ENCODE measurements at places on chromosomes 7 and 10. TPM values are rescaled to one million over a fixed set of nuclear protein-coding genes. Genes with fewer than 3 reads are reported as not detected.
A peak's percentile ranks its signal among the peaks of the same experiment; 100 is the strongest.

GRCh38 chr7:16975712-16976111 is 93.9 kb upstream of the AGR3 start:
- DNase-seq: peak; percentile 64

Gene SHOC2
- total RNA-seq: 29.6 TPM

Gene ENO4
- total RNA-seq: 0.27 TPM

Gene TET1
- total RNA-seq: 2.4 TPM

DNA sequence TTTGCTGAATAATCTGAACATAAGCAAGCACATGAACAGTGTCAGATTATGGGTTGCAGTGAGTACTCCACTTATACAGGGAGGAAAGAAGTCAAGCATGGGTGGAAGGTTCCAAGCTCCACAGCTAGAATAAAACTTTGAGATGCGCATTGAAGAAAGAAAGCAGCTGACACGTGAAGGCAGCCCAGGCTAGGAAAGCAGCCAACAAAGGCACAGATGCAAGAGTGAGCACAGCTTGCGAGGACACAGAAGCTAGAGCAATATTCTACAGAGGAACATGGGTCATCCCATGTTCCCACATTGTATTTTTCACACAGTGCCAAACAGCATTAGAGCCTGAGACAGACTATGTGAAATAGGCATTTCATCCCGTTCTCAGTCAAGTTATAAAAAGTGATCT is 194.6 kb upstream of the TBX20 start:
- DNase-seq: no peak

DNA sequence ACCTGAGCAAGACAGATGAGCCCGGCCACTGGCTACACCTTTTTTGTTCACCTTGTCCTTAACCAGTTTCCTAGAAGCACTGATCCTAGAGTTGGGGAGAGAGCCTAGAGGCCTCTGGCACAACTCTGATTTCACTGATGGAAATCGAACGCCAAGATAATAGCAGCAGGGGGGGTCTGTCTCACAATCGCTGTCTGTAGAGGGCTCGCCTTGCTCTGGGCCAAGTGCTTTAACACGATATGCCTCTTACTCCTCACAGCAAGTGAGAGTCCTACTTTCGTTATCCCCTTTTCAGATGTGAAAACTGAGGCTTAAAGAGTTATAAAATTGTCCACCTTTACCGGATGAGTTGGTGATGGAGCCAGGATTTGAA is 472 bp downstream of the RASSF4 start:
- DNase-seq: no peak

GRCh38 chr7:22885797-22886261 is 63.2 kb upstream of the TOMM7 start:
- no peak for DNase-seq

DNA sequence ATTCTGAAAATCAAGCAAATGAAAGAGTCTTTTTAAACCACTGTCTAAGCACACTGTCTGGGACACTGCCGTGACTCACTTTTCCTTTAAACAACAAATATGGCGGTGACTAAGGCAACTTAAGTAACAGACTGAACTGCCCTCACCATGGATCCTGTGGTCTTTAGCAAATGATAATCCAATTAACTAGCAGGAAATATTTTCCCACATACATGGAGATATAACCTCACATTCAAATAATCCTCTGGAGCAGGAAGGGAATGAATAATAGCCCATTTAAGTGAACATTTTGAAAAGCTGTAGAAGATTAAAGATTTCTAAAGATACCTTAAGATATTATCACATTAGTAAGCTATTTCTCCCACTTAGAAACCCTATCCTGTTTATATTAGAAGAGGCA is 40.3 kb upstream of the LRRC17 start:
- no peak for DNase-seq

GRCh38 chr7:26305090-26305868 is 13.6 kb downstream of the SNX10 start:
- DNase-seq: no peak

Gene CALY
- not detected for total RNA-seq

Gene OR6B1
- total RNA-seq: under 0.01 TPM

- DNase-seq: no peak
Measured at GRCh38 chr7:24050991-24051560, 232.9 kb upstream of the NPY start.

DNA sequence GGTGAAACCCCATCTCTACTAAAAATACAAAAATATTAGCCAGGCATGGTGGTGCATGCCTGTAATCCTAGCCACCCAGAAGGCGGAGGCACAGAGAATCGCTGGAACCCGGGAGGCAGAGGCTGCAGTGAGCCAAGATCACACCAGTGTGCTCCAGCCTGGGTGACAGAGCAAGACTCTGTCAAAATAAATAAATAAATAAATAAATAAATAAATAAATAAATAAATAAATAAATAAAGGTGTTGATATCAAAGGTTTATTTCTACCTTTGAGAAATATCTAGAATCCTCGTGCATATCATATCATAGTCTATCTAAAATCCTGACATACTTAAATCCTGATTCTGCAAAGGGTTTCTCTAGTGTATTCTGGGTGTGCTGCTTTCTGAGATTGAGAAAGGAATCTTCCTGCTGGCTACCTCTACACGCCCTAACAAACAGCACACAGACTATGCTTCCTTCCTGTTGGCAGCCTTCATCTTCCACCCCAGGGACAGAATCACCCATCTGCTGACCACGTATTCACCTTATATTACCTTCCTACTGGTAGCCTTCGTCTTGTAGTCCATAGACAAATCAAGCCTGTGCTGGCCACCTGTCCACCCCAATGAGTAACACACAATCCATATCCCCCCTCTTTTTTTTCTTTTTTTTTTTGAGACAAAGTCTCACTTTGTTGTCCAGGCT is 8.7 kb downstream of the ABLIM1 start:
- no peak for DNase-seq

Gene LHFPL3
- not detected for total RNA-seq

DNA sequence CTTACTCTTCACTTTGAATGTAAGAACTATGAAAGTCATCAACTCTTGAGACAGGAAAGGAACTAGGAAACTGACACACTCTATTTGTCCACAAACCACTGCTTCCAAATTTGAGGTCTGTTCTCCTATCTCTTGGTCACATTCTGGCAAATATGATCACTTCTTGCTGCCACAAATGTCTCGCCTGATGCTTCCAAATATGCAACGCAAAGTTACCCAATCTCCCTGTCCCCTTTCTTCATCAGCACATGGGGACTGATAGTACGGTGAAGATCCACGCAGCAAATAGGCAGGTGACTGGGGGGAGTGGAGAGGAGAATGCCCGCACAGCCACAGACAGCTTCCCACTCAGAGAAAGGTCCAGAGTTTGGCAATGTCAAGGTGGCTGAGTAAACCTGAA is 92.6 kb upstream of the TCF7L2 start:
- DNase-seq: no peak

GRCh38 chr7:1015196-1016121 is 28.9 kb upstream of the GPR146 start:
- DNase-seq: no peak

Gene TSPAN13
- 8.3 TPM for total RNA-seq

- no peak for DNase-seq
Measured at GRCh38 chr7:29604702-29605101, 41.1 kb downstream of the PRR15 start.

DNA sequence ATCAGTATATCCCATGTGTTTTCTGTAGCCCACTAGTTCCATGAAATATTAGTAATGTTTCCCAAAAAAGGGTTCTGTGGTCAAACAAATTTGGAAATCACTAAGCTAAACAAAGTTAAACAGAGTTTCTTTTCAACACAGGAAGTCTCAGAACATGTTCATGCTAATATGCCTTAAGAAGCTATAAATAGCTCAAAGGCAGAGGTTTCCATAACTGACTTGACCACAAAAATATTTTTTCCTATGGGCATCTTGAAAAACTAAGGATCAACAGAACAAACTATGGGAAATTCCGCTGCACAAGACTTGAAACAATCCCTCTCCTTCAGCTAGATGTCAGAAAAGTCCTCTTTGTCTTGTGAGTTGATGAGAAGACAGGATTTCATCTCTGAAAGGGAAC is 59.7 kb downstream of the SEM1 start:
- DNase-seq: no peak

Gene ZNF92
- 8.6 TPM for total RNA-seq

GRCh38 chr7:106063024-106063423 is 49.1 kb downstream of the SYPL1 start:
- DNase-seq: no peak

- no peak for DNase-seq
Measured at GRCh38 chr10:11429439-11430052, 181.9 kb downstream of the USP6NL start.

DNA sequence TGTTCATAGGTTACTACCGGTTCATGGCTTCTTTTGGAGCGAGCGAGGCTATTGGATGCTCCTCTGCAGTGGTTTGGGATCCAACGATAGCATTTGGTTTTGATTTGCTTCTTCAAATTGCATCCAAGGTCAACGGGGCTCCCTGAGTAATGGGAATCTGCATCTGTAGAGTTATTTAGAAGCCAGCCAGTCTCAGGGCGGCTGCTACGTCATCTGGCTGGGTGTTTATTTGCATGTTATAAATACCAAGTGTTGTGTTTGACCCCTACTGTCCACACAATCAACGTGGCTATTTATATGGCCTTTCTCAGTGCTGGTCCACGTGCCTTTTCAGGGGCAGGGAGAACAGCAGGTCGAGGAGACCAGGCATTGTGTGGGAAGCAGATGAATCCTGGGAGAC is 137.7 kb downstream of the PRPF18 start:
- no peak for DNase-seq

Gene PPP1R3C
- total RNA-seq: not detected

DNA sequence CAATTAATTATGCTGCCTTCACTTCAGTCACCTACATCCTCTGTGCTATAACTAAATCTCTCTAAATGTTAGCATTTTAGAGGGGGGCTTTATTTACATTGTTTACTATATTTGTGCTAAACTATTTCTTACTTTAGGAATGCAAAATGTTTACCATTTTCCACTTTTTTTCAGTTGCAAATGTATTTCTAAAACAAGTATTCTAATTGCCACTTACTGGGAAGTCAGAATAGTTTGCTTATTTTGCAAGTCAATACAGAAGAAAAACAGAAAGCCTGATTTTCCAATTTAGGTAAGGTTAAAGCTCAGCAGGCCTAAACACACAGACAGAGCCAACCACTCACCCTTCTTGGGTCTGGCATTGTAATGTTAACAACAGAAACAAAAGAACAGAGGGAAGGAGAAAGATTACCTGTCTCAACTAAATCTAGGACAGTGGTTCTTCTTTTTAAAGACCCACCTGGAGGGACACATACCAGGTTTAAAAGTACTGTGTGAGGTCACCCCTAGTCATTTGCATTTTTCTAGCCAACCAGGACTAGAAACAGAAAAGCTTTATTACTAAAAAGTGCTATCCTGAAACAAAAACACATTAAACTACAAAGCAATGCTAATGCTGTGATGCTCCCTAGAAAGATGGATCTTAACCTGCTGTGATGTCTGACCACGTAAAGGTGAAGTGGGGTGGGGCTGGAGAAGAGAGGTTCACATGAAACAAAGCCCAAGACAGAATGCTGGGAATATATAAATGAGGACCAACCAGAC is 178.2 kb downstream of the SLC25A13 start:
- no peak for DNase-seq

Gene MYL7
- not detected for total RNA-seq

GRCh38 chr7:27605283-27605682 is 57.4 kb downstream of the HIBADH start:
- DNase-seq: no peak

Gene HTR7
- 0.27 TPM for total RNA-seq

Gene STK17A
- total RNA-seq: 10.8 TPM

- DNase-seq: no peak
Measured at GRCh38 chr7:85583131-85583953, 396.5 kb upstream of the SEMA3D start.

Gene EPHB6
- 18.9 TPM for total RNA-seq
